ENCODE measurements at places on chromosomes 2 and 18. TPM values are rescaled to one million over a fixed set of nuclear protein-coding genes. Genes with fewer than 3 reads are reported as not detected.

GRCh38 chr2:53438100-53438499, 329.5 kb upstream of the CHAC2 start:
- peaks cover 5% of the 10 kb centered on the region for H3K27me3 ChIP-seq
- H3K4me3 ChIP-seq: no peak overlapping the region
- H3K27ac ChIP-seq: no peak overlapping the region

- no peak for DNase-seq
- H3K27ac ChIP-seq: no peak overlapping the region
- no peaks in the 10 kb centered on the region for H3K27me3 ChIP-seq
- peaks cover 8% of the 10 kb centered on the region for H3K4me1 ChIP-seq
- peaks cover 5% of the 10 kb centered on the region for H3K36me3 ChIP-seq
Measured at GRCh38 chr2:64779117-64779690, 125.5 kb upstream of the SERTAD2 start.

DNA sequence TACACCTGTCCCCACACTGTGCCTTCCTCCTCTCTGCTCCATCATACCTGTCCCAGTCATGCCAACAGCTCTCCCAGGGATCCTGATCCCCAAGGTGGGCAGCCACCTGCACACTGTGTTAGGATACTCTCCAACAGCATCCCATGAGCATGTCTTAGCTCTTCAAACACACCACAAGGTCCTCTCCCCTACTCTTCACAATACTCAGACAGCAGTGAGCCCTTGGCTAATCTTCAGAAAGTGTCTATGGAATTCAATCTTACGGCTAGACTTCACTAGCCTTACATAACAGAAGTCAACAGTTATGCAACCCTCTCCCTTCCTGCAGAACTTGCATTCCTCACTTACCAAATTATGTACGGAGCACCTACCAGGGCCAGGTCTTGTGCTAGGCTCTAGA, 79.9 kb downstream of the MYO5B start:
- no peak overlapping the region for H3K4me3 ChIP-seq
- DNase-seq: no peak
- peaks cover 25% of the 10 kb centered on the region for H3K27me3 ChIP-seq
- H3K4me1 ChIP-seq: no peaks in the 10 kb centered on the region
- H3K27ac ChIP-seq: no peak overlapping the region

Gene MDH1B
- total RNA-seq: 0.23 TPM

Data from activated CD8-positive, alpha-beta memory T cell treated with anti-CD3 and anti-CD28 coated beads, Interleukin-2, amount 10 ng/mL, durations not matched to agents 7 days and 5 days (primary cell).